ENCODE measurements at places on chromosomes 7 and 10.

DNA sequence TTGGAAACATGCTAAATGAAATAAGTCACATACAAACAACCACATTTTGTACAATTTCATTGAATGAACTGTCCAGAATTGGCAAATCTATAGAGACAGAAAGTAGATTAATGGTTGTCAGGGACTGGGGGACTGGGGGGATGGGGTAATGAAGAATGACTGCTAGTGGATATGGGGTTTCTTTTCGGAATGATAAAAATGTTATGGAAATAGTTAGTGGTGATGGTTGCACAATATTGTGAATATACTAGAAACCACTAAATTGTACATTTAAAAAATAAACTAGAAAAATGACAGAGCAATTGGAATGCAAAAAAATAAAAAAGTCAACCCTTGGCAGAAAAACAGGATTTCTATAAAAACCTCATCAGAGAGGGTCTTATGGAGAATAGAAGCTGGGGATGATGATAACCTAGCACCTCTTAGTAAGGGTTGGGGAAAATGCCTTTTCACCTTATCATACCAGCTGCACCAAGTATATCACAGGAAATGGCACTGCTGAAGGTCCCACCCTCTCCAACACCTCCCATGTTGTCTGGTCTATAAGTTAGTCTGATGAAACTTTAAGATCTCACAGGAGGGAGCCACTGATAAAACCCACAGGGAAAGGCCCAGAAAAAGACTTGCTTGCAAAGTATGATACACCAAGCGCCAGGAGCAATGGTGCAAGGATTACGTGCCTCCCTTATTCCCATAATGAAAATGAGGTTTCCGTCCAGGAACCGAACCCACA is 23.1 kb upstream of the JAZF1 start:
- no peak for DNase-seq

DNA sequence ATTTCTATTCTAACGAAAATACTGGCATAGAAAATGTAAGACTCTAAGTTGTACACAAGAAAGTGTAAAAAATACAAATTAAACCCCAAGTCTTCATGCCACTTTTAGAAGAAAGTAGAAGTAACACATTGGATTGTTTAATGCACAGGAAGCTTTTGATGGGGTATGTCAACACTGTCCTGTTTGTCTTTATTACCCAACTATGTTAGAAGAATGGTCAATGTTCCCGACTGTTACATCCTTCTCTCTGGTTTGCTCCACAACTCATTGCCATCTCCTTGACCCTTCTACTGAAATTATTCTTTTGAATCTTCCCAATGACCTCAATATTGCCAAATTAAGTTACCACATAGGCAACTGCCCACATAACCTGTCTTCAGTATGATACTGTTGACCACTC is 35.8 kb downstream of the COL28A1 start:
- DNase-seq = no peak

DNA sequence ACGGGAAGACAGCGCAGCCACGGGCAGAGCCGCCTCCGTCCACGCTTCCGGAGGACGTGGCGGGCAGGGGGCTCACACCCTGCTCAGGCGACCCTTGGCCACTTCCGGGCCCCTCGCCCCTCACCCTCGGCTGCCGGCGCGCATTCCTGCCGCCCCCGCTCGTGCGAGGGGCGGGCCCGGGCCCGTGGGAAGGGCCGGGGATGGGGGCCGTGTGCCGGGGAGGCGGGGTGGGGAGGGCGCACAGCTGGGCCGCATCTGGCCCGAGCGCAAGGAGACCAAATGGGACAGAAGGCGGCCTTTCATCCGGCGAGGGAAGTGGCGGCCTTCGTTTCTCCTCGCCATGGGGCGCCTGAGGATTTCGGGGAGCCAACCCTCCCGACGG is 846 bp upstream of the LFNG start:
- DNase-seq = no peak

DNA sequence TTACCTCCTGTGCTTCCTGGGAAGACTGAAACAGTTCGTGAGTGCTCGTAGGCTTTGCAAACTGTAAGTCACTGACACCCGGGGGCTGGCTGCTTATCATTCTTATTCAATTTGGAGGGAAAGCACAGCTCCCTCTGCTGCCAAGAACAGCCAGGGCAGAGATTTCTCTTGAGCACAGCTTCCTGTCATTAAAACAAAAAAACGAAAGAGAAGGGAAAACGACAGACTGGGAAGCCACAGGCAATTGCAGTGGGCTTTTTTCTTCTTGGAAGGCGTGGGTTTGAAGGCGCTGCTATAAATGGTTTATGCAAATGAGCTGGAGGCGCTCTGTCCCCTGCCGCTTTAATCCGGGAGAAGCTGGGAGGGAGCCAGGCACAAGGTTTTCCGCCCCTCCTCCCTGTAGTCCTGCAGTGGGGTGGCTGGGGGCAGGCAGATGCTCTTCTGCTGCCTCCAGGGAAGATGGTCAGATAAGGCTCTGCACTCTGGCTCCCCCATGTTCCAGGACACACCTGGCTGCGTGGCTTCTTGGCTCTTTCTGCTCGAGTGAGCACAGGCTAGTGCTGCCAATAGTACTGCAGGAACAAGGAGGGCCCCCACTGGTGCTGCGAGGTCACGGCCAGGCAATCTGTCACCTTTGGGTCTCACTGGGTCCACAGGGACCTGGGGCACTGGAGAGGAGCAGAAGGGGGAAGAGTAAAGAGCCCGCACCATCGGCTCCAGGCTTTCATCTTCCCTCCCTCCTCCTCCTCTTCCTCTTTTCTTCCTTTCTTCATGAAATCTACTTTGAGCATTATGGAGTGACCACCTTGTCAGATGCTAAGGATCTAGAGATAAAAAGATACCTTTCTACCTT is 49.5 kb downstream of the NEURL1 start:
- no peak for DNase-seq

DNA sequence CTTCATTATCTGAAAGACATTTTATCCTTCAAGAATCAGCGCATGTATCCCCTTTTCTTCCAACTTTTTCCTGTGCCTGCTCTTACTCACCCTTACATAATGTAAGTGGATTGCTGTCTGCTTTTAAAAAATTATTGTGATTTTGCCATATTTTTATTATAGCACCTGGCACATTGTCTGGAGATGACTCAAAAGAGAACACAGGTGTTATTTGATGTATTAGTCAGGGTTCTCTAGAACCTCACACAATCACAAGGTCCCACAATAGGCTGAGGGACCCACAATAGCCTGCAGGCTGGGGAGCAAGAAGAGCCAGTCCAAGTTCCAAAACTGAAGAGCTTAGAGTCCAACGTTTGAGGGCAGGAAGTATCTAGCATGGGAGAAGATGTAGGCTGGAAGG is 390.0 kb downstream of the EXOC4 start:
- no peak for DNase-seq

Measured in stimulated activated CD8-positive, alpha-beta memory T cell treated with anti-CD3 and anti-CD28 coated beads, Interleukin-7, amount 100 ng/mL, for 1 hour (primary cell).